ENCODE measurements at places on chromosomes 2 and 18.

GRCh38 chr2:206176121-206176520 lies 16.4 kb downstream of the EEF1B2 start:
- no peak for DNase-seq

GRCh38 chr2:231181860-231182512 lies 16.4 kb upstream of the ARMC9 start:
- DNase-seq = peak; percentile 73

GRCh38 chr2:128389388-128390086 lies 70.9 kb upstream of the HS6ST1 start:
- DNase-seq = no peak

- DNase-seq = peak; percentile 14
Observed at GRCh38 chr2:216829533-216829932, 30.3 kb downstream of the TNP1 start.

GRCh38 chr2:7825591-7826312 lies 856.1 kb upstream of the ID2 start:
- no peak for DNase-seq

Data from GM04504 (cell line).